ENCODE measurements at places on chromosomes 3 and 15. TPM values are rescaled to one million over a fixed set of nuclear protein-coding genes. Genes with fewer than 3 reads are reported as not detected.

The SLC2A2 gene
- polyA plus RNA-seq, result 18.7 TPM

The MOBP gene
- polyA plus RNA-seq, result 0.36 TPM

The C2CD4B gene
- polyA plus RNA-seq, result 0.94 TPM

The CSTA gene
- 0.86 TPM for polyA plus RNA-seq

DNA sequence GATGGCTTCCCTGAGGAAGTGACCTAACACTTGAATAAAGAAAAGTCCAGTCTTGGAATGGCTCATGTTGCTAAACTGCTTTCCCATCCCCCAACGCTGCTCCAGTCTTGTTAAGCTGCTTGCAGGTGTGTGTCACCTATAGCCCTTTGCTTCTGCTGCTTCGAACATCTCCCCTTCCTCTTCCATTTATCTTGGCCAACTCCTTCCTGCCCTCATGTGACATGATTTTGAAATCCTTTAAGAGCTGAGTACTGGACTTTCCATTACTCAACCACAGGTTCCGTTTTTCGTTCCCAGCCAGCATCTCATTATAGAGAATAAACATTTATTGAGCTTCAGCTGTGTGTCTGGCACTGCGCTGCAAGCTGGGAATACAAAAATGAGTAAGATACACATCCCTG is 1.7 kb downstream of the ATG7 start:
- no peak for DNase-seq

DNA sequence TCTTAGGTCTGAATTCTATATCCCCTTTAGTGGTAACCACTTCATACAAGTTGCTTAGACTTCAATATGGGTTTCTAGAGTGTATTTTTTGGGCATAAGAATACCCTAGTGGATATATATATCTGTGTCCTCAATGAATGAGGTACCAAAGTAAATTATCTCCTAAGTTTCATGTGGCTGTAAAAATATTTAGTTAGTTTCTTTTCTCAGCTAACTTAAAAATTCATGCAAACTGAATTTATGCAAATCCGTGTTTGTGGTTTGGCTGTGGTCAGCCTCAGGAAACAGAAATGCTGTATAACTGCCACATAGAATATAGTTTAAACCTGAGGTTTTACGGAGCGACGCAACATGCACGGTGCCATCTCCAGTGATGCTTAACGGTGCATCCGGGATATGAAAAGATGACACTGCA is 80.3 kb downstream of the PEX5L start:
- no peak for DNase-seq

- DNase-seq, result no peak
Measured at GRCh38 chr3:18481946-18482548, 56.9 kb upstream of the SATB1 start.

The OR5K4 gene
- polyA plus RNA-seq, result not detected

DNA sequence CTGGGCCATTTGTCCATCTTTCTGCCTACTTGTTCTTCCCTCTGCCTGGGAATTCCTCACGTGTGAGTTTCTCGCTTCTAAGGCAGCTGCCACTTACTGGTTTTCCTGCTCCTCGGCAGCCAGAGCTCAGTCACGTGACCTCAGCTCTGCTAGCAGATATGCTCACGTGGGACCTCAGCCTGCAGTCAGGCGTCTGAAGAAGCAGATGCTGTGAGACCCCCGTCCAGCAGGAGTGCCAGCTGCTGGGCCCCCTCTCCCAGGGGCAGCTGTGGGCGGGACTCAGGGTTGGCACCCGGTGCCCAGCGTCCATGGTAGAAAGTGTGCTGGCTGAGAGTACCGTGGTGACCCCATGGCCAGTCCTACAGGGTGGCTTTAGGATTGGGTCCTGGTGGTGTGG is 161.3 kb upstream of the TLE3 start:
- DNase-seq, result no peak

DNA sequence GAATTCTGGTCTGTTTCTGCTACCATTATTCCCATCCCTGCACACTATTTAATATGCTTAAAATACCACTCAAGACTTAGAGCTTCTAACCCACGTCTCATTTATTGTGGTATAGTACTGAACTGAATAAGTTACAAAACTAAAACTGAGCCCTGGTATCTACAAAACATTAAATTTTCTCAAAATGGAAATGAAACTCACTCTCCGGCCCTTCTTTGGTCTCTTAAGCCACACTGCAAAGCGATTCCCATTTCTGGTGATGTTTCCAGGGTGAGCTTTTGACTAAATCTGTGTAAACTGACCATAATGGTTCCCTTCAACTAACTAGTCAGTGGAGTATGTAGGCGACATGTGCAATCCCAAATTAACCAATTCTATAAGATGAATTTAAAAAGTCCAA is 18.6 kb downstream of the KPNA4 start:
- DNase-seq, result no peak

The LACTB gene
- 20.0 TPM for polyA plus RNA-seq

DNA sequence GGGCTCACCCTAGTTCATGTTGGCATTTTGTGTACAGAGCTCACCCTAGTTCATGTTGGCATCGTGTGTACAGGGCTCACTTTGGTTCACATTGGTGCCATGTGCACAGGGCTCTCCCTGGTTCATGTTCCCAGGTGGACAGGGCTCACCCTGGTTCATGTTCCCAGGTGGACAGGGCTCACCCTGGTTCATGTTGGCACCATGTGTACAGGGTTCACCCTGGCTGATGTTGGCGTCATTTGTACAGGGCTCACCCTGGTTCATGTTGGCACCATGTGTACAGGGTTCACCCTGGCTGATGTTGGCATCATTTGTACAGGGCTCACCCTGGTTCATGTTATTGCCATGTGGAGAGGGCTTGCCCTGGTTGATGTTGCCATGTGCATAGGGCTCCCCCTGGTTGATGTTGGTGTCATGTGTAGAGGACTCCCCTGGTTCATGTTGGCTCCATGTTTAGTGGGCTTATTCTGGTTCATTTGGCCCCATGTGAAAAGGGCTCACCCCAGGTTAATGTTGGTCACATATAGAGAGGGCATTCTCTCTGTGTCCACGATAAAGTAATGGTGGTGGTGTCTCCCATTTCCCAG is 31.7 kb upstream of the NR2C2 start:
- DNase-seq, result no peak

DNA sequence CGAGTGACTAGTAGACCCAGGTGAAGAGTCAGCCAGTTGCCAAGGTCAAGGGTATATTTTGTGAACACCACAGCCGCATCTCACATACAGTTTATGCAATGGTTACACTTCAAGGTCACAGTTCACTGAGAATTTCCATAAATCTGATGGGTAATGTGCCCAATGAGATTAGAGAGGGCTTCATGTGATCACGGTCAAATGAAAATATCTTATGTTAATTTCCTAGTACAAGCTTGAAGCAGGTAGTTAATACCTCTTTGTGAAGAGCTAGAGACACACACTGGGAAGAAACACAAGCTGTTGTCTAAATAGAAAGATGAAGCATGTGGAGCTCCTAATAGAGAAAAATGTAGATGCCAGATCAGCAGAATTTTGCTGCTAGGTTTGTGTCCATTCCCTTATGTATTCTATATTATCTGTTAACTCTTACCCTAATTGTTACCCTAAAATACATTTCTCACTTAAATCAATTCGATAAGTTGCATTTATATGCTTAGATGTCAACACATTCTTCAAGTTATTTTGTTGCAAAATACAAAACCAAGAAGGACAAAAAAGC is 136.0 kb downstream of the NR2F2 start:
- DNase-seq, result no peak

DNA sequence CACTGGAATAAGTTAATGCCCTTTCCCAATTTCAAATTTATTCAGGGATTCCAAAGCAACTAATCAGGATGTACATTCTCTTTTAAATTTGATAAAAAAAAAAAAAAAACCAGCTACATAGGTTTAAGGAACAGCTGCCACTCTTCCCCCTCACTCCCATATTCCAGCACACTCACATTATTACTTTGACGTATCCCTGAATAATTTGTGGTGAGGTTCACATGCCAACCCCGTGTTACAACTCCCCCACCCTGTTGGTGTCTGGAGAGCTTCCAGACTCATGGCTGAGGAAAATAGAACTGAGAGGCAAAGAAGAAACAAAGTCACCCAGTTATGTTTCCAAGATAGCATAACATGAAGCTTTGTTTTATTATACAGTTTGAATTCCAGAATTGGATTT is 300.5 kb upstream of the MME start:
- no peak for DNase-seq

DNA sequence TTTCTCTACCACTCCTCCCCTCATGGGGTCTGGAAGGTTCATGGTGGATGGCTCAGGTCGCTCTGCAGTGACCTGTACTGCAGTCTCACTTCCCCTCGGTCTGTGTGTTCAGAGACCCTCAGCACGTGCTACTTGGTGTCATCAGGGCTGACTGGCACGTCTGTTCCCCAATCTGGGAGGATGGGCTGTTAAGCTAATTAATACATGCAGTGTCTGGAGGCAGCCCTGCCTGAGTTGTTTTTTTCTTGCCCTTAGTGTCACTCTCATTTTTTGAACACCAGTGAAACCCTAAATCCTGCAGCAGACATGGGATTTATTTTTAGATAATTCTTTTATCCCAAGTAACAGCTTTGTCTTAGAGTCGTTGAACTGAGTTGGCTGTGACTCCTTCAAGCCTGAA is 64.6 kb downstream of the ARNT2 start:
- DNase-seq, result no peak

- DNase-seq, result no peak
Measured at GRCh38 chr3:13042127-13042701, 31.0 kb downstream of the IQSEC1 start.

The ADAMTS17 gene
- polyA plus RNA-seq, result 2.2 TPM

DNA sequence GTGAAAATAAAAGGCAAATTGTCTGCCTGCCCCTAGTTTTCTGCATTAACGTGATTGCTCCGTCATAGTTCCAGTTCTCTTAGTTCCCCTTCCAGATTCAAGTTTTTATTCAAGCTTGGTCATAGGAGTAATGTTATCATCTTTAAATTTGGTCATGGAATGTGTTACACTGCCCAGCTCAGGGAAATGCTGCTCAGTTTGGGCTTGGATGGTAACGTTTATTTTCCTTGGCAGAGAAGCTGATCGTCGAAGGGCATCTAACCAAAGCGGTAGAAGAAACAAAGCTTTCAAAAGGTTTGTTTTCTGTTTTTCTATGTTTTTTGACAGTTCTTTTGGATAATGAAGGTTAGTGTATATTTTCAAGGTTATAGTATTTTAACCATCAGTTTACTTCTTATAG is 118.4 kb upstream of the FLNB start:
- DNase-seq, result no peak

DNA sequence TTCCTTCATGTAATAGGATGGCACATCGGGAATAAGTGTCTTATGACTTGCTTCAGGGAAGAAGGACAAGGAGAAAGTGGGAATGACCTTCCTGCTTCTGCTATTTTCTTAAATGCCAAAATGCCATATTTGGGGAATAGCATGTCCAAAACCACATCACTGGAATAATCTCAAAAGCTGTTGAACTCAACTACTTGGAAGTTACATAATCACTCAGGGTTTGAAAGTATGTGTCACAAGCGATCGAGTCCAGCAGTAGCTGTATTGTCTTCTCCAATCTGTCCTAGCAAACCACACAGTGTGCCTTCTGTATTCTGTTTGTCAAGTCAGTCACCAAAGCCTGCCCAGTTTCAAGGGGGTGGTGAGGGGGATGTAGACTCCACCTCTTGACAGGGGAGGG is 58.3 kb upstream of the GADL1 start:
- no peak for DNase-seq

DNA sequence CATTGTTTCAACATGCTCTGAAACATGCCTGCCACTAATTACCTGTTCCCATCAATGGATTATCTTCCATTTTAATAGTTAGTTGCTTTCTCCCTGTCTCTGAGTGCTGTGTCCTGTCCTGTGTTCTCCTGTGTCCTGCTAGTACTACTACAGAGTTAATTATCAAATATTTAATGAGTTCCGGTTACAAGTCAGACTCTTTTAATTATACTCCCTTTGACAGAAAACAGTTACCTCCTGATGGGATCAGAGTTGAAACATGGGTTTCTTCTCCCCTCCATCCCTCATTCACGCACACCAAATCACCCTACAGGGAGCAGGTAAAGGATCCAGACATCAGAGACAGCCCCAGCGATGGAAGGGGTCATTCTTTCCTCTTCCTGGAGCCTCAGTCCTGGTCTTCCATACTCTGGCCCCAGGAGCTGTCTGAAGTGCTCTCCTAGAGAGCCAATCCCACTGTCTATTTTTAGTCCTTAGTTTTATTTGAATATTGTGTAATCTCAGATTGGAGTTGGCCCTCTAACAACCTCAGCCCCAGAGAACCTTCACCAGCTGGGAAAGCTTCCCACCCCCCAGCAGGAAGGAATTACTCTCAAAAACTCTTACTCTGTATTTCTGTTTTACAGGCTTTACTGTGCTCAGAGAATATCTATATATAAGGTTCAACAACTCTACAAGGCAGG is 137.0 kb upstream of the C2CD4B start:
- DNase-seq, result no peak

- no peak for DNase-seq
Measured at GRCh38 chr15:37765786-37766185, 168.7 kb upstream of the TMCO5A start.

GRCh38 chr3:14224895-14225294 is 46.3 kb downstream of the LSM3 start:
- DNase-seq, result no peak

DNA sequence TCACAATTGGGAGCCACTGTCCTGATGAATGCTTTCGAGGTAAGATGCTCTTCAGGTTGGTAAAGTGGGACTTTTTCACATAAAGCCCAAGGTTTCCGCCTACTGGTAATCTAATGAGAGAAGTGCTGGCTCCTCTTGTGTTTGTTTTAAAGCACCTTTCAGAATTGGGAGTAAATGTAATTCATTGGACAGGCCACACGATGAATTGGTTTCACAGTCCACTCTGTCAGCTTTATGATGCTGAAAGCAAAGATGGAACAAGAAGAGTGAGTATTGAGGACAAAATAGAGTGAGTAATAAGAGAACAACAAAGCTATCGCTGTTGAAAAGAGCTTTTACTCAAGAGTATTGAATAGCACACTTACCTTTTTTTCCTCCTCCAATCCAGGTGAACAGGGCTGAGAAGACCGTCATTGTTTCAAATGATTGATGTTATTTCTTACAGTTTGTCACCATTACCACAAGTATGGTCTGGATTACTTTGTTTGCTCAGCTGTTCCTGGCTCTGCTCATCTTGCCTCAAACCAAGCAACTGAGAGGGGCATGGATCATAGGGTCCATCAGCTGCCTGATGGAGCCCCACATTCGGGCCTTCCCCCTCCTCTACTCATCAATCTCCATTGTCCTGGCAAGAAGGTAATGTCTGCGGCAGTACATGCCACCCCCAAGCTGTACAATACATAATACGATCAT is 136.1 kb upstream of the CNTN4 start:
- DNase-seq, result peak; percentile 63

DNA sequence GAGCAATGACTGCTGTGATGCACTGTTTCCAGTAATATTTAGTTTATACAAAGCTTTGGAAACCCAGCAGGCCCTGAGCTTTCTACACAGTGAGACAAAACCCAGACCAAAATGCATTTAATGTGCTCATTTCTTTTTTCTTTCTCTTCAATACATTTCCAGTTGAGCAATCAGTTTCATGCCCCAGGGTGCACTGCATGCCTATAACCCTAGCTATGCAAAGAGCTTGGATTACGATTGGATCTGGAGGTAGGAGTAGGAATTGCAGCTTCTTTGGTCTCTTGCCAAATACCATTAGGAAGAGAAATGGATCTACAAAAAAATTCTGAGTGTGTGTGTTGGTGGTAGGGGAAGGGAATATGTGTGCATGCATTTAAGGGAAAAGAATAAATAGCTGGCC is 1001.4 kb downstream of the SQOR start:
- no peak for DNase-seq
